ENCODE measurements at places on chromosomes 5 and 9.
A peak's percentile ranks its signal among the peaks of the same experiment; 100 is the strongest.

DNA sequence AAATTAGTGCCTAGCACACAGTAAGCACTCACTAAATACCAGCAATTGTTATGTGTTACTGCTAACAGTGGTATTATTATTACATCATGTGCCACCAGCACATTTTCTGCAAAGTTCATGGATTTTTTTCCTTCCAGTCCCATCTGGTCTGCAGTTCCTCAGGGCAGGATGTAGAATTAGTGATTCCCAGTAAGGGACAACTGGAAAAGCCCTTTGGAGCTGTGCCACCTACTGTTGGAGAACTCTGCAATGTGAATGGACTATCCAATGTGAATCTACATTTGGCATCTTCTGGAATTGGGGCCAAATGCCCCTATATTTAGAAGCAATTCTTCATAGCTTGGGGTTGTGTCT is 154.0 kb downstream of the CDH6 start:
- no peak for DNase-seq

DNA sequence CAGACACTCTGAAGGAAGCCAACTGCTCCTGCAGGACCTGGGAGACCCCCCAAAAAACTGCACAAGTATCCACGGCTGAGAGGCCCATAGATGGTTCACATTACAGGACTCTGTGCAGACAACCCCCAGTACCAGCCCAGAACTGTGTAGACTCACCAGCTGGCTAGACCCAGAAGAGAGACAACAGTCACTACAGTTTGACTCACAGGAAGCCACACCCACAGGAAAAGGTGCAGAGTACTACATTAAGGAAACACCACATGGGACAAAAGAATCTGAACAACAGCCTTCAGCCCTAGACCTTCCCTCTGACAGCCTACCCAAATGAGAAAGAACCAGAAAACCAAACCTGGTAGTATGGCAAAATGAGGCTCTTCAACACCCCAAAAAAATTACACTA is 281.2 kb upstream of the RGMB start:
- DNase-seq = no peak

GRCh38 chr5:8138884-8139283 is 269.9 kb downstream of the MTRR start:
- DNase-seq = no peak

DNA sequence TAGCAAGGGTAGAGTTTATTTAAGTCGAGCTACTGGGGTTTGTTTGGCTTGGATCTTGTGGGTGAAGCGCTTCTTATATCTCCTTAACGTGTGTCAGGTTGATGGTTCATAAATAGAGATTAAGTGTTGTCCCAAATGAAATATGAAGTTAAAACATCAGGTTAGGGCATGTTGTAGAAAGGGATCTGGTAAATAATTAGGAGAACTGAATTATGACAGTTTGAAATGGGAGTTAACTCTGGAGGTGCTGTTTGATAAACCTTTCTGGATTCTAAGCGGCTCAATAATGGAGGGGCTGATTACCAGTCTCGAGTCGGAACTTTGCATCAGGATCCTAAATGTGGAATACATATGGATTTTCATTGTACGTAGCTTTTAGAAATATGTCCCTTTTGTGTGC is 717.0 kb upstream of the WWC1 start:
- DNase-seq = no peak

GRCh38 chr9:89502038-89502601 is 4.2 kb upstream of the SEMA4D start:
- no peak for DNase-seq

GRCh38 chr5:125343015-125343414 is 596.6 kb upstream of the ZNF608 start:
- no peak for DNase-seq

- DNase-seq = no peak
Observed at GRCh38 chr9:121358751-121359150, 11.3 kb downstream of the STOM start.

DNA sequence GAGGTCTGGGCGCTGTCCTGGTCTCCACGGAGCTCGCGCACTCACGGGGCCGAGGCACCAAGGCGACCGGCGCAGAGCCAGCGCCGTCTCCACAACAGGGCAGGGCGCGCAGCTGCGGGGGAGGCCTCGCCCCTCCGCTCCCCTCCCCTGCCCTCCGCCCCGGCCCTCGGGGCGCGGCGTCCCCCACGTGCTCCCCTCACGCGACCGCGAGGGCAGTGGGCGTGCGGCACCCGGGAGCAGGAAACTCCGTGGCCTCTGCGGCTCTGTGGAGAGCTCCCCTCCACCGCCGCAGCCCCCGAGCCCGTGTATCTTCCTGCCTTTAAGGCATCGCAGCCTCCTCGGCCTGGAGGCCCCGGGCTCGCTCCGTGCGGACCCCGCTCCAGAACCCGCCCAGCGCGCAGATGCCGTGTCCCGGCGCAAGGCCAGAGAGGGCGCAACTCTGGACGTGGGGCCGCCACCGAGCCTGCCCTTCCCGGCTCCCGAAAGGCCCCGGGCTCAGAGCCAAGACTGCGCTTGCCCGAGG is 708 bp upstream of the TUBB4B start:
- no peak for DNase-seq

DNA sequence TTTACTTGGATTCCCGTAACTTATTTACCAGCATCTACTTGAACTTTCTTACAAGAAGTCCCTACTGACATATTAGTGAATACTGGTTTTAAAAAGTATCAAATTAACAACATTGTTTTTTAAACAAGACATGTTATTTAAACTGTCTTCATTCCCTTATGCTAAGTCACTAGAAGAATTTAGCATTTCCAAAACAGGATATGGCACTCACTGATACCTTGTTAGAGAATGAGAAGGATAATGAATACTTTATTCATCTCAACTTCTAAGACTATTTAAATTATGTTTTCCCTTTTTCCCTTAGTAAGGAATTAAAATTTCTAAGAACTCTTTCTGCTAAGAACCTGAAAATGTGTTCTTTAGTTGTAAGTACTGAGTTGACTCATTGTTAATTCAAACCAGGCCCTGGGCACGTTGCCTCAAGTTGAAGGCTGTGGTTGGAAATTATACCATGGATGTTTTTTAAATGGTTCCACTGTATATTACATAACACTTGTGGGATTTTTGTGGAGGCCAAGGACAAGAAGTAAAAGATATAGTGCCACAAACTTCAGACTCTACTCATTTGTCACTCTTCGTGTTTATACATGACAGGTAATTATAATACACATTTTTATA is 219.0 kb upstream of the EDIL3 start:
- no peak for DNase-seq

GRCh38 chr9:69299826-69300225 is 25.2 kb upstream of the ENTREP1 start:
- DNase-seq = no peak

GRCh38 chr5:142684508-142685041 is 1.3 kb downstream of the FGF1 start:
- no peak for DNase-seq

DNA sequence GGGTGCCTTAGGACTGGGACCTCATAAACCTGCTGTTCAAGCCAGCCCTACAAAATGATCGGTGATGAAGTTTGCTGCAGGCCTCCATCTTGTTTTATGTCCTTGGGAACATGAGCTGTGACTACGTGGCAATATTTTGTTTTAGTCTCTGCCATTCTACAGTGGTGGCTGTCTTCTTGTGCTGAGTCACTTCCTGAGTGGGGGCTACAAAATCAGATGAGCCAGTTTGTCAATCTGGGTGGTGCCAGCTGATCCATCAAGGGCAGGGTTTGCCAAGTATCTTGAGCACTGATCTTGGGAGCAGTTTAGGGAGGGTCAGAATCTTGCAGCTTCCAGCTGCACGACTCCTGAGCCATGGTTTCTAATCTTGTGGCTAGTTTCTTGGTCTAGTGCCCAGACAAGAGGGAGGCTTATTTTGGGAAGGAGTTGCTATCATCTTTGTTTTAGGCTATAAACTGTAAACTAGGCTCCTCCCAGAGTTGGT is 94.7 kb downstream of the YTHDC2 start:
- DNase-seq = no peak

- DNase-seq = no peak
Observed at GRCh38 chr5:157511651-157512644, 51.9 kb downstream of the NIPAL4 start.

- DNase-seq = peak; percentile 78
Observed at GRCh38 chr9:128438343-128439109, 17.3 kb upstream of the ODF2 start.

GRCh38 chr5:160516696-160517530 is 95.3 kb downstream of the PTTG1 start:
- no peak for DNase-seq

DNA sequence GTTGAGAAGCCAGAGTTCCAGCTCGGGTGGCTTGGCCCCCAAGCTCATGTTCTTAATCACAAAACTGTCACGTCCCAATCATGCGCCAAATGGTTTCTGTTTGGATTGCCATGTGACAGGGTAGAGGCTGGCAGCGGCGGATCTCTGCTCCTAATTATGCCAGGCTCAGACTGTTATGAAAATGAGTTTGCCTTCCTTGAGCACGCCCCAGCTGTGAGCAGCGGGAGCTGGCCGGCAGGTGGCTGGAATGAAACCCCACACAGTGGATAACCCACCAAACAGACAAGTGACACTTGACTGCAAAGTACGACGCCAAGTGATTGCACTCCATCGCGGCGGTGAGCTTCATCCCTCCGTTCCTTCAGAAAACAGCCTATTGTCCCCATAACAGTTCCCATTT is 75.4 kb downstream of the CFAP77 start:
- no peak for DNase-seq

DNA sequence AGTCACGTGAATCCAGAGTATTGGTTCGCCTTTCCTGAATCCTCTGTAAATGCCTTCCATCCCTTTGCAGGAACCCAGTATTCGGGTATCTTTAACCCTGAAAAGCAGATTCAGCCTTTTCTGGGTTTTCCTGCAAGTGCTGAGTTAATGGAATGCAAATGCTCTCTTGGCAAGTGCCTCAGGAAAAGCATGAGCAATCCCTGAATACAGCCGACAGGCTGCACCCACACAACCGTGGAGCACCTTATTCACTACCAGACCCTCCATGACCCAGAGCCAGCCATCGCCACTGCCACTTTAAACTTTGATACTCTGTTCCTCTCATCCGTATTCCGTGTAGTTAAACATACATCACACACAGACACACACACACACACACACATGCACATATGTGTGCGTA is 54.4 kb downstream of the ZNF622 start:
- DNase-seq = no peak

- DNase-seq = no peak
Observed at GRCh38 chr9:112408275-112408674, 28.4 kb downstream of the HSDL2 start.

GRCh38 chr5:97191893-97192292 is 8.8 kb upstream of the RIOK2 start:
- DNase-seq = no peak

DNA sequence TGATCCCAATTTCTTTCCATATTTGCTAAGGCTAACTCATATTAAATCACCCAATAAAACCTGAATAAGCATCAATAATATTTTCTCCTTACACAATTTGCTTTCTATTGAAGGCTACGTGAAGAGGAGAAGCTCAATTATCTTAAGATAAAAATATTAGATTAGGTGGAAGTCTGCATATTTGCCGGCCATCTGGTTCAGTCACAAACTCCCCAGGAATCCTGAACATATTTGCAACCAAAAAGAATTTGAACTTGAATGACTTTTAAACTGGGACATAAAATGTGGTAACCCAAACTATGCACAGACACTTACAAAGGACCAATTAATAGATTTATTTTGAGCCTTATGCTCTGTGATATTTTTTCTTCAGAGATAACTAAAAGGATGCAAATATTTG is 92.3 kb downstream of the HAPLN1 start:
- DNase-seq = no peak

GRCh38 chr5:174532455-174533453 is 191.6 kb upstream of the MSX2 start:
- peak; percentile 40 for DNase-seq

- no peak for DNase-seq
Observed at GRCh38 chr9:94079236-94079635, 5.0 kb upstream of the PTPDC1 start.

- no peak for DNase-seq
Observed at GRCh38 chr5:78793907-78794662, 145.5 kb upstream of the LHFPL2 start.

DNA sequence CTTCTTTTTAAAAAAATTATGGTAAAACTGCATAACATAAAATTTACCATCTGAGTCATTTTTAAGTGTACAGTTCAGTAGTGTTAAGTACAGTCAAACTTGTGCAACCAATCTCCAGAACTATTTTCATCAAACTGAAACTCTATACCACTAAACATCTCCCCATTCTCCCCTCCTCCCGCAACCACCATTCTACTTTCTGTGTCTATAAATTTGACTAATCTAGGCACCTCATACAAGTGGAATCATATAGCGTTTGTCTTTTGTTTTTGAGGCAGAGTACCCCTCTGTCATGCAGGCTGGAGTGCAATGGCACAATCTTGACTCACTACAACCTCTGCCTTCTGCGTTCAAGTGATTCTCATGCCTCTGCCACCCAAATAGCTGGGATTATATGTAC is 24.0 kb upstream of the EBF1 start:
- no peak for DNase-seq

DNA sequence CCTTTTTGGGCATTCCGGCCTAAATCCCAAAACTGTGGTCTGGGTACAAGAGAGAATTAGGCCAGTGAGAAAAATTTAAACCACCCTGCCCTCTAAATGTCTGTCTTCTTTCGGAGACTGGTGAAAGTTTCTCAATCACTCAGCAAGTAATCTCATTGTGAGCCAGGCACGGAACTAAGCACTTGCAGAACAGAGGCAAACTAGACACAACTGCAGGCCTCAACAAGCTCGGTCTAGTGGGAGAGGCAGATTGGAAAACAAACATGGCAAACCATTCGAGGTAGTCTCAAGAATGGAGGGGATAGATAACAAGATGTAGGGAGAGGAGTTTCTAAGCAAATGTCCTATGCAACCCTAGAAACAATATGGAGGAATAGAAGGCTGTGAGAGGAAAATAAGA is 8.9 kb upstream of the C5orf58 start:
- no peak for DNase-seq

GRCh38 chr5:153756540-153756939 is 266.1 kb downstream of the GRIA1 start:
- DNase-seq = no peak

GRCh38 chr9:136858844-136859757 is 7.0 kb downstream of the MAMDC4 start:
- no peak for DNase-seq

- no peak for DNase-seq
Observed at GRCh38 chr5:72290356-72291133, 29.5 kb downstream of the MRPS27 start.

GRCh38 chr5:51203598-51203997 is 179.7 kb upstream of the ISL1 start:
- DNase-seq = no peak

DNA sequence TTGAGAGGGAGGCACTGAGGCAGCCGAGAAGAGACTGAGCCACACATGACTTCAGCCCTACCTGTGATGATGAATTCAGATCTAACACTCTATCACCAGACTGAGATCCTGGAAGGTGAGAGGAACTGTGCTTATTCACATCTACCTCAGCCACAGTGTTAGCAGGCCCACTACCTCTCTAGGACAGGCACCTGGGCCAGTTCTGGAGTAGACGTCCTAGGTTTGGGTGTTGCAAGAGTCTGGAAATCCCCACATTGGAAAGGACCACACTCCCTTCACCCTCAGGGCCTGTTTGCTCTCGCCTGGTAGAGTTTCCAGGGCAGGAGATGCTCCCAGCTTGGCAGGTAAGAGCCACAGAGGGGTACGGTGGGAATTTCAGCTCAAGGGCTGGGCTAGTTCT is 113.8 kb upstream of the CCL21 start:
- DNase-seq = no peak

- no peak for DNase-seq
Observed at GRCh38 chr5:82147860-82148573, 130.1 kb downstream of the RPS23 start.

GRCh38 chr5:176578391-176578808 is 29.3 kb downstream of the CDHR2 start:
- DNase-seq = peak; percentile 65
